Sigmoid colon (tissue), 7 donors: ENCODE measurements at places on chromosomes 13 and 19. TPM values are rescaled to one million over a fixed set of nuclear protein-coding genes. Genes with fewer than 3 reads are reported as not detected.

DNA sequence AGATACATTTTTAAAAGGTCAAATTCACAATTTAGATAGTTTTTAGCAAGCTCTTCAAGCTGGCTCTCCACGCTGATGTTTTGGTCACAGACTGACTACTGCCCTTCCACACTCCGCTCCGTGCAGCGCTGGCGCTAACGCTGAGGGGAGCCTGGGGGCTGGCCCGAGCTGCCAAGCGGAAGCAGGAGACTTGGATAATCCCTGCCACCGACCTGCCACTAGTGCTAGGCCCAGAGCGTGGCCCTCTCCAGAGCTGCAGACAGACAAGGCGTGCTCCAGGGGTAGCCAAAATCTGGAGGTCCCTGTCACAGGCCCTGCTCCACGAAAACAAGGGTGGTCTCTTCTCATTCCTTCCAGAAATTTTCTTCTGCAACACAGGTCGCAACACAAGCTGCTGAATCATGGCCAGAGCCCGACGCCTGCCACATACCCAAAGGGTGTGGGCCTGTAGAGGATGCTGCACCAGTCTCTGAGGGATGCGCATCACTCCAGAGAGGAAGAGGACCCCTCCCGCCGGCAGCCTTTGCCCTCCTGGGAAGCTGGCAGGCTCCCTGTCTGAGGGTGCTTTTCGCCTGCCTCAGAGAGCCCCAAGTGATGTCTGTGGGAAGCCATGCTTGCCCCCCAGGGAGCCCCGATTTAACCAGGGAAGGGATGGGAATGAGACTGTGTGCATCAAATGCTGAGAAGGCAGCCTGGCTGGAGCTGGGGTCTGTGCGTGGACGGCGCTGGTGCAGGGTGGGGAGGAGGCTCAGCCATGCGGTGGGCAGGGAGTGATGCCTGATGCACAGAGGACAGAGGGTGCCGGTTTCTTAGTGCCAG, 21.6 kb downstream of the CAPS start:
- no peak for DNase-seq

- DNase-seq = peak; percentile 79
These were observed 535 bp downstream of the CDKN2D start for GRCh38 chr19:10568062-10568825.

- no peak for DNase-seq
These were observed 16.8 kb upstream of the ZNF554 start for GRCh38 chr19:2802826-2803225.

- no peak for DNase-seq
These were observed 4.1 kb downstream of the DAZAP1 start for GRCh38 chr19:1411255-1412191.

DNA sequence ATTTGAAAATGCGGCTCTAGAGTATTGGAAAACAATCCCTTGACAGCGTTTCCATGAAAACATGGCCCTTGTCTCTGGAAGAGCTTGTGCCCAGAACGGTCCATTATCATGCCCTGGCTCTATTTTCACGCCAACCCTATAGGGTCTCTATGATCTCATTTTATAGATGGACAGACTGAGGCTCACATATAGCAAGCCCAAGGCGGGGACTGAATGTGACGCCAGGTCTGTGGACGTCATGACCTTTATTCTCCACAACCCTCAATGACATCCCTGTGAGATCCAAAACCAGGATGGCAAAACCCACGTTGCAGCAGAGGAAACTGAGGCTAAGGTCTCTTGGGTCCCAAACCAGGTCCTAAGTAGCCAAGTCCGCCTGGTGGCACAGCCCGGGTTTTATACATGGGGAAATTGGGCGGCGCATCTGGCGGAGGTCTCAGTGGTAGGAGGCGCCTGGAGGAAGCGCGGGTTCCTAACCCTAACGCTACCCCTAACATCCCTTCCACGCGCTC, 425 bp upstream of the COLGALT1 start:
- DNase-seq = no peak

DNA sequence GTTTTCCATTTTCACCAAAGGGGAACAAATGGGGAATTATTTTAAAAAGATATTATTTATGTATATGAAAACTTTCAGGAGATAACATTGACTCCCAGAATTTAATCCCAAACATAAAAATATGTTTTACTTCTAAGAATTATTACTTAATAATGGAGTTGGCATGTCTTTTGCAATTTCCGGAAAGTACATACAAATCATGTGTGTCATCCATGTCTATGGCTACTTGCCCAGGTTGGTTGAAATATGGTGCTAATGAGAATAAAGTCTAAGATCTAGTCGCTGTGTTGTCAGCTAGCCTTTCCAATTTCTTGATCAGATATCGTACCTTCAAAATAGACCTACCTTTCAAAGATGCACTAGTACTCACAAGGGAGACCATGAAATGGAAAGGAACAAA, 1003.2 kb upstream of the PCDH20 start:
- no peak for DNase-seq

- DNase-seq = no peak
These were observed 773.8 kb upstream of the GPC6 start for GRCh38 chr13:92452840-92453239.

DNA sequence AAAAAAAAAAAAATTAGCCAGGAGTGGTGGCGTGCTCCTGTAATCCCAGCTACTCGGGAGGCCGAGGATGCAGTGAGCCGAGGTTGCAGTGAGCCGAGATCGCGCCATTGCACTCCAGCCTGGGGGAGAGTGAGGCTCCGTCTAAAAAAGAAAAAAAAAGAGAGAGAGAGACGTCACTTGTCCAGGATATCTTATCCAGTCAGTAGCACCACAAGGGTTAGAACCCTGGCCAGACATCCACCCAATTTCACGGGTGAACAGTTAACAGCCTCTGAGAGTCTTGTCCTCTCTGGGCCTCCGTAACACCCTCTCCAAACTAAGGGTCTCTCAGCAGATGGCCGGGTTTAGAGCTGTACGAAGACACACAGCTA, 917 bp upstream of the CLPTM1 start:
- no peak for DNase-seq

GRCh38 chr19:56126983-56127780, 6.1 kb upstream of the ZNF787 start:
- no peak for DNase-seq

DNA sequence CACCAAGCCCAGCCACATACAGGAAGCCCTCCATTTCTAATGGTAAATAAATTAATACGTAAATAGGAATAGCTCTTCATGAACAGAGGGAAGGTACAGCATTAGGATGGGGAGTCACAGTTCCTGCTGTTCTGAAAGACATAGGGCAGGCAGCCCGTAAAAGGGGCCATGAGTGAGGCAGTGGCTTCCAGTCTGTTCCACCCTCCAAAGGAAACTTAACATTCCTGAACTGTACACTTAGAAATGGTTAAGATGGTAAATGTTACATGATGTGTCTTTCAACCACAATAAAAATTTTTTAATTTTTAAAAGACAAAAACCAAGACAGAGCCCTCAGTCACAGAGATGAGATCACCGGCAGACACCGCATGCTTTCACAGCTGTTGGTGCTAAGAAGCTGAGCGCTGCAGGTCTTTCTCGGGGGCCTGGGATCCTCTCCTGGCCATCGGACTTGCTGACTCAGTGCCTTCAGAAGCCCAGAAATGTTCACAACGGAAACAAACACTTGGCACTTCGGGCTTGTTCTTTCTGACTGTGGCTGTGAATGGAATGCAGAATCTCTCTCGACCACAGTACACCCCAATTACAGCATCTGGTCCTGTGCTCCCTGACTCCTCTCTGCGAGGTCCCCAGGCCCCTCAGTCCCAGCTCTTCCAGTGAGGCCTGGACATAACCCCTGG, 36.4 kb downstream of the EPS15L1 start:
- DNase-seq = peak; percentile 94

GRCh38 chr19:23261496-23262020, 11.4 kb upstream of the ZNF724 start:
- no peak for DNase-seq

The CEACAM19 gene
- 3.8 TPM for total RNA-seq

The PTGIR gene
- total RNA-seq = 2.0 TPM

The HIPK4 gene
- total RNA-seq = not detected

The PRR19 gene
- total RNA-seq = not detected

The FLT1 gene
- 18.3 TPM for total RNA-seq
